Suprapubic skin (tissue), 4 donors: ENCODE measurements at places on chromosomes 1 and 21.

DNA sequence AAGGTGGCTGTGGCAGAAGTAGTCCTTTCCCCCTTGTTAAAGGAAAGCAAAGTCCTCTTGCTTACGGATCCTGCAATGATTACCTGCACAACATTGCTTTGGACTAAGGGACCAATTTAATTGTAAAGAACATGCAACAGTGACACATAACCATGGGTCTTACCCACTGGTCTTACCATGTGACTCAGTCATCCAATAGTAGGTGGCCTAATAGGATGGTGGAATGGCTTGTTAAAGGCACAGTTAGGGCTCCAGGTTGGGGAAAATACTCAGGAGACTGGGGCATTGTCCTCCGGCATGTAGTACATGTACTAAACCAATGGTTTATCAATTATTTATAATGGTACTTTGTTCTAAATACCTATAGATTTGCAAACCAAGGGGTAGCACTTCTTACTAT is 2.1 kb upstream of the YIPF1 start:
- DNase-seq, result no peak

GRCh38 chr1:206591226-206591625 is 21.0 kb downstream of the EIF2D start:
- no peak for DNase-seq

DNA sequence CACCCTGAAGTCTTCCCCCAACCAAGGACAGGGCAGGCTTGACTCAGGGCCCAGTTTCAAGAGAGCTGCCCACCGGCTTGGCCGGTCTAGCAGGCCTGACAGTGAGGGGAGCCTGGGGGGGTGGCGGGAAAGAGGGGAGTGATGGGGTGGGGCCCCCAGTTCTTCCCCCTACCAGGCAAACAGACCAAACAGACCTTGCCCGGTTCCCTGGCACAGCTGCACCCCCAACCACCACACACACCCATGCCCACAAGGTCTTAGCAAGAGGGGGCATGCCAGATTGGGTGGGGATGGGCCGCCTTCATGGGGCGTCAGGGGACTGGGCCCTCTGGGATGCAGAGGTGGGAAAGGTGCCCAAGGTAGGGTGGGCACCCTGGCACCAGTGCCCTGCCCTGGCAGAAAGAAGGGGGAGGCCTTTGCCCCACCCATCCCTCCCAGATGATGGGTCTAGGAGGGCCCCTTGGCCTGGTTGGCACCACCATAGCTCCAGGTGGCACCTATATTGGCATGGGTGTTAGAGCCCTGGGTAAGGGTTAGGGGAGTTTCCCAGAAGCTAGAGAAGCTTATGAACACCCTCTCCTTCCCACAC is 8.9 kb downstream of the ZBTB7B start:
- DNase-seq, result no peak

- DNase-seq, result peak; percentile 57
These were observed 196.6 kb downstream of the MATN1 start for GRCh38 chr1:30526652-30527345.

DNA sequence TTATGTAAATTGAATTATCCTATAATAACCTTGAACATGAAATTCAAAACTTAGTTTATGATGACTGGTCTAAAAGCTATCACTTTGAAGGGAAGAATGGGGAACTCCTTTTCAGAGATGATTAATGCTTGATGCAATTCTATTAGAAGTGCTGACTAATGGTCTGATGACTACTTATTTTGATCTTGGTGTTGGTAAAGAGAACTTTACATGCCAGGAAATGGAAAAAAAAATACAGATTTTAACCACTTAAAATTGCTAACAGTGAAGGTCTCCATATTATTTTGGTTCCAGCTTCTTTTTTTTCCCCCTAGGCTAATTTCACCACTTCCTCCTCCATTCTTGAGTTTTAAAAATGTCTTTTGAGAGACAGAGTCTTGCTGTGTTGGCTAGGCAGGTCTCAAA is 22.9 kb downstream of the S1PR1 start:
- no peak for DNase-seq

DNA sequence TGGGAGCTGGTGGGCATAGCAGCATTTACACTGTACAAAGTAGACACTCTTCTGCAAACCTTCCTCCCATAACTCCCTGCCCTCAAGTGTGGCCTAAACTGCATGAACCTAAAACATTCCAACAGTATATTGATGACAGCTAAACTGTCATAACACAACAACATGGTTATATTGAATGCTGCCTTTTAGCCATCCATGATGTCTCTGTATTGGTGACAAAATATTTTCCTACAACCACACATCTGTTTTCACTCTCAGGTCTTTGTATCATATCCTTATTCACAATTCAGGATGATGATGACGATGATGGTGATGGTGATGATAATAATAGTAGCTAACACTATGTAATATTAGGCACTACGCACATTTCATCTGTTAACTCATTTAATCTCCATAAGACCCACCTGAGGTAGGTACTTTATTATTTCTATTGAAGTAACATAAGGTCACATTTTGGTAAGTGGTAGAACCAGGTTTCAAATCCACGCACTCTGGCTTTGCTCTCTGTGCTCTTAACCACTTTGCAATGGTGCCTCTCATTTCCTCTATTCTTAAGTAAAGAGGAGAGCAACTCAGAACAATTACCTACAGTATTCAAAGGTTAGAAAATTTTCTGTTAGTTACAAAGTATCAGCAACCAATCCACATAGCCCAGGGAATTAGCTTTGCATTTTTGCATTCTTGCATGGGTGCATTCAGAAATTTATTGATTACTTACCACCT is 185.1 kb upstream of the LMO4 start:
- DNase-seq, result no peak

DNA sequence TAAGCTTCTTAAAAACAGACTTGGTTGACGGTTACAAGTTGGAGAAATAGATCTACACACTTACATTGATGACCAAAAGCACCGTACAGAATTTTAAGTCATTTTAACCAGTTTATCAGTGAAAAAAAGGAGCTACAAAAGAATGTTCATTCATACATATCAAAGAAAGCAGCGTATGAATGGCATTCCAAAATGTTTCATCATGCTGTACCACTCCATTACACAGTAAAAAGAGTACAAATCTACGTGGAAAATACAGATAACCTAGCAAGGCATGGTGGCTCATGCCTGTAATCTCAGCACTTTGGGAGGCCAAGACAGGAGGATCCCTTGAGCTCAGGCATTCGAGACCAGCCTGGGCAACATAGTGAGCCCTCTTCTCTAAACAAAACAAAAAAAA is 40.3 kb downstream of the ZZZ3 start:
- no peak for DNase-seq

DNA sequence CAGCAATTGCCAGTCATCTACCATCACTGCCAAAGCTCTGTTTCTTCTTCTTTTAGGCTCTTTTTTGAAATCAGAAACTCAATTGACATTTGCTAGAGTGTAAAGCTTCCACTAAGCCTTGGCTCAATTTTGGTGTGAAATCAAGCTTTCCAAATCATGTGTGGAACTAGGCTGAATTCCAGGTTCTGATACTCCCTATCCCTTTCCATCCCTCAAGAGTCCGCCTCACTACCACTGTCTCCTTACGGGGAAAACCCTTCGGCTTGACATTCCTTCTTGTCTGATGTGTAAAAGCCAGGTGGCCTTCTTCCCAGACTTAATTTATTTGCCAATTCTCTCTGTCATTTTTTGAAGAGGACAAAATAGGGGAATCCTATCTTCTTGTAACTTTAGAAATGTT is 47.2 kb upstream of the PRMT6 start:
- DNase-seq, result no peak

- no peak for DNase-seq
These were observed 31.9 kb upstream of the DENND1B start for GRCh38 chr1:197807216-197807615.

DNA sequence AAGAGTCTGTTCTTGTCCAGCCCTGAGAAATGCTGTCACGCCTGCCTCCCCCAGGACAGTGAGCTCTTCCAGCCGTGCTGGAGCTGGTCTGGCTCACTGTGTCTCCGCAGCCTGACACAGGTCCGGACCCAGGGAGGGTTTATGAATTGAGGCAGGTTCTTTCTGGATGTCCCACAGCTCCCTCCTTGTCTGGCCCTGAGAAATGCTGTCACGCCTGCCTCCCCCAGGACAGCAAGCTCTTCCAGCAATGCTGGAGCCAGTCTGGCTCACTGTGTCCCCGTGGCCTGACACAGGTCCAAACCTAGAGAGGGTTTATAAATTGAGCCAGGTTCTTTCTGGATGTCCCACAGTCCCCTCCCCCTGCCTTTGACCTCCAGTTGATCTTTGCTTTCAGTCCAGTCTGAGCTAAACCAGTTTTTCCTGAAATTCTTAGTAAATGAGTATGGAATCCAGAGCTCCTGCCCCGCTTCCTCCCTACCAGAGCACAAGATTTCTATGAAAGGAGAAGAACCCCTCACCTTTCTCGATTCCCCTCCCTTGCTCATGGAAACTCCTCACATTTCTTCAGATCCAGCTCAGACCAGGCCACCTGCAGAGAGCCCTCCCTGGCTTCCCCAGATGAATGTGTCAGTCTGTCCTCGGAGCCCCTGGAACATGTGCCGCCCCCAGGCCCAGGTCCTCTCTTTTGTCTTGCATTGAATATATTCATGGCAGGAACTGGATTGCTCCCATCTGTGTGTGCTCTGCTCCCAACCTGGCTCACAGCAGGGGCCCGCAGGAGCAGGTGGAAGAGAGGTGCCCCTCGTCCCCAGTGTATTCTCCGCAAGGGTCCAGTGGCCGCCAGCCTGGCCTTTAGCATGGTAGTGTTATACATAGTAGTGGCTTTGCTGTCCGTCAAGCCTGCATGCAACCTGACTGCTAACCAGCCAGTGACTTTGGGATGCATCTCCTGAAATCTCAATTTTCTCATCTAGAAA is 116.3 kb downstream of the EPHB2 start:
- DNase-seq, result no peak

DNA sequence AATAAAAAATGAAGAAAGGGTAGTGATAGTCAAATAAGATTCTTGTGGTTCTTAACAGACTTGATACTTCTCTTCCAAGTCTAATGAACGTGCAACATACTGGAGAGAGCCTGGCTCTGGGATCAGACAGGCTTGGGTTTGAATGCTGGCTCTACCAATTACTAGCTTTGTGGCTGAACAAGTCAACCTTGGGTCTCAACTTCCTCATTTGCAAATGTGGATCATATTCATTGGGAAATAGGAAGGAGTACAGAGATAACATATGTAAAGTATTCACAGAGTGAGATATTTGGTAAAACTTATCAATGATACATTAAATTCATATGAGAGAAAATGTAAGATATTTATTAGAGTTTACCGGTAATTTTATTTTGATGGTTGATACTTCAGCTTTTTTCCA is 2.0 kb downstream of the EDEM3 start:
- DNase-seq, result no peak

GRCh38 chr1:222583079-222583478 is 6.7 kb downstream of the TAF1A start:
- DNase-seq, result no peak

DNA sequence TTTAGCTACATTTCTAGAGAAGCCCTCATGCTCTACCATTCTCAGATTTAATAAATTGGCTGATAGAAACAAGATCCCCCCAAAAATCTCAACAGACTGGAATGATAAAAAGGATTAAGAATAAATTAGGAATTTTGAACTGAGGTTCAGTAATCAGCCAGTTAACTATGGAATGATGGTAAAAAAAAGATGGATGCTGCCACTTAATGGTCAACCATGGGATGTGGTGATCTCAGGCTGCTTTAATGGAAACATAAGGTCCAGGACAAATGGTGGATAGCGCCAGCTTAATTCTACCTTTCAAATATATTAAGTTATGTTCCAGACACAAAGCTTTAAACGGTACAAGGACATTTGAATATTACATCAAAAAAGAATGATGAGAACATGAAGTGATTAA is 49.9 kb downstream of the CCN1 start:
- no peak for DNase-seq

GRCh38 chr1:245051349-245052221 is 103.2 kb upstream of the KIF26B start:
- no peak for DNase-seq

DNA sequence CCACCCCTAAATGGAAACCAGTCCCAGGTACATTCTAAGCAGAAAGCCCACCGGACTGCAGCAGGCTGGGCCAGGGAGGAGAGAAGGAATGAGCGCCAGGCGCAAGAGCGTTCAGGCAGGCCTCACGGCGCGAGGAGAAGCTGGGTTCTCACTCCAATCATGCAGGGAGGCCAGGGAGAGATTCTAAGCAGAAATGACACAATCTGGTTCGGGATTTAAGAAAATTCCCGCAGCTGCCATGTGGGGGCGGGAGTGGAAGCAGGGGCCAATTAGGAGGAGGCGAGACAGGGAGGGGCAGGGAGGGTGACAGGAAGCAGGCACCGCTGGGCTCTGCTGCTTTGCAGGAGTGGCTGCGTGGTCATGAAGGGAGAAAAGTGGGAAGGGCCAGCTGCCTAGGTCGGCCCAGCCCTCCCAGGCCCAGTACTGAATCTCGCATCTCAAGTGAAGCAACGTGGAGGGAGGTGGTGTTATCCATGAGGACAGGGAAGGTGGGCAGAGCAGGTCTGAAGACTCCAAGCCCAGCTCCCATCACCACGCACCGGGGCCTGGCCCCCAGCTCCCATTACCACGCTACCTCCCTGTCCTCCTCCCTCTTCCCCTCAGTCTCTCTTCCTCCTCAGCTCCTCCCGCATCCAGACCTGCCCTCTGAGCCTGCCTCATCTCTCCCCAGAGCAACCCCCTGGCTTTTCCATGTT is 11.8 kb downstream of the NPHP4 start:
- DNase-seq, result no peak

DNA sequence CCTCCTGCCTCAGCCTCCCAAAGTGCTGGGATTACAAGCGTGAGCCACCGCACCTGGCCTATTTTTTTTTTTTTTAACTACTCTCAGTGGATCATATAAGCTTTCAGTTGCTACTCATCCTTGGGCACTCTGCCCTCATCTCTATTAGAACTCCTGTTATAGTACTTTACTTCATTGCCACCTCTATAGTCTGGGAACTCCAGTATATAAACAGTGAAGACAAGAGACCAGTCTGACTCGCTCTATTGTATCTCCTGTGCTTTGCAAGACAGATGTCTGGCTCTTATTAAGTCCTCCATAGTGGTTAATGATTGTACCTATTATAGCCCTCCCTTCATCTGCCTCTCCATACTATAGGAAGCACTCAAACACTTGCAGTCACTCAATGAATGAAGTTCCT is 15.1 kb downstream of the KHDRBS1 start:
- DNase-seq, result no peak

GRCh38 chr1:187236676-187237075 is 407.9 kb downstream of the PLA2G4A start:
- DNase-seq, result no peak

DNA sequence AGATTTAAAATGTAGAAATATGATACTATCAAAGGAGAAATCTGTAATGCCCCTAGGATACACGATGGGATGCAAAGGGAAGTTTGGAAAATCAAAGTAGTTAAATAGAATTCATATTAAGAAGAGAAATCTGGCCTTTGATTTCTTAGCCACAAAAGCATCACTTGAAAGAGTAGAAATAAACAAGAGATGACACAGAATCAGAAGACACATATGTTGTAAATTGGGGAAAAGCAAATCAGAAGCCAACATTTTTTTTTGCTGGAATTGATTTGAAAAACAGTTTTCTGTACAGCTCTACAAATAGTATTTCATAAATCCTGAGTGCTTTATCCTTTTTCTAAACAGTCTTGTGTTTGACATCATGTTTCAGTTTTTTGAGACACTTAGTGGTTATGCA is 12.4 kb upstream of the TNFSF18 start:
- no peak for DNase-seq
